ENCODE measurements at places on chromosomes 13 and 19. TPM values are rescaled to one million over a fixed set of nuclear protein-coding genes. Genes with fewer than 3 reads are reported as not detected.

Gene NCAN
- not detected for total RNA-seq

Gene SMAD9
- not detected for total RNA-seq

Gene PEX11G
- not detected for total RNA-seq

Gene BEST2
- not detected for total RNA-seq

Gene FFAR3
- total RNA-seq = not detected

- H3K4me3 ChIP-seq = no peak within 1 kb of the TSS
- H3K36me3 ChIP-seq = no peaks in the 10 kb centered on the region
- no peak within 1 kb of the TSS for H3K27ac ChIP-seq
Observed at GRCh38 chr19:16888629-16889365, at the start of gene F2RL3. F2RL3 (plus strand) TSS chr19:16888999; CDS start chr19:16889190, 191 bp downstream.

DNA sequence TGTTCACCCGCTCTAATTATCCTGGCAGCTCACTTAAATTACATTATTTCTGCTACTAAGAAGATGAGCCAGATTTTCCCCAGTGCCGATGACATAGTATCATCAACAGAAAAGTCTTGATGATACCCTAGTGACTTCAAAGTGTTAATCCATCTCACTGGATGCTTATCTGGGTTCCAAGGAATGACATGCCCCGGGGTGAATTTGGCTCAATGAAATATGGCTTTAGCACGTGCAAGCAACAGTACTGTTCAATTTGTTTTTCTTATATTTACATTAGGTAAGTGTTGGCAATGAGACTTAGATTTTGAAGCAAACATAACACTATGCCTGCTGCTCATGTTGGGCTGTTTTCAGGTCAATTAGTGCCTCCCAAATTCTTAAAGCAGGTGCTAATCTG, 548.2 kb upstream of the SLITRK1 start:
- no peaks in the 10 kb centered on the region for H3K27me3 ChIP-seq
- no peaks in the 10 kb centered on the region for H3K36me3 ChIP-seq
- H3K27ac ChIP-seq = no peak overlapping the region
- H3K4me3 ChIP-seq = no peak overlapping the region
- no peaks in the 10 kb centered on the region for H3K4me1 ChIP-seq
- no peak for DNase-seq

DNA sequence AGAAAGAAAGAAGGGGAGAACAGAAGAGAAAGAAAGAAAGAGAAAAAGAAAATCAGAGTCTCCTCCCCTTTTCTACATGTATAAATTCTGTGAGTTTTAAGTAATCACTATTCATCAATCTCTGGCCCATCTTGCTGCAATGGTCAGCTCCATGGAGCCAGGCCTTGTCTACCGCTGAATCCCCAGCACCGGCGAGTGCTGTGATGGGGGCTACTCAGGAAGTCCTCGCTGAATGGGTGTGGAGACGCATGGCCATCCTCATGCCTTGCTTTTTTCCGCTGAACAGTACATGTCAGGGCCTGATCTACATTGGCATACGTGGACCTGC, 29.9 kb downstream of the GPR42 start:
- H3K4me1 ChIP-seq = peaks cover 3% of the 10 kb centered on the region
- no peak overlapping the region for H3K4me3 ChIP-seq
- DNase-seq = no peak
- H3K36me3 ChIP-seq = no peaks in the 10 kb centered on the region

GRCh38 chr13:21930536-21930935, 259.7 kb downstream of the FGF9 start:
- no peak overlapping the region for H3K4me3 ChIP-seq
- no peak overlapping the region for H3K27ac ChIP-seq
- no peaks in the 10 kb centered on the region for H3K27me3 ChIP-seq
- no peak for DNase-seq

- no peaks in the 10 kb centered on the region for H3K27me3 ChIP-seq
- H3K4me3 ChIP-seq = no peak overlapping the region
- no peaks in the 10 kb centered on the region for H3K36me3 ChIP-seq
- peaks cover 16% of the 10 kb centered on the region for H3K4me1 ChIP-seq
- no peak overlapping the region for H3K27ac ChIP-seq
Observed at GRCh38 chr13:112582263-112582662, 5.7 kb downstream of the TUBGCP3 start.

GRCh38 chr13:111099290-111099689, 15.8 kb upstream of the ARHGEF7 start:
- no peak overlapping the region for H3K4me3 ChIP-seq
- H3K4me1 ChIP-seq = no peaks in the 10 kb centered on the region
- no peaks in the 10 kb centered on the region for H3K36me3 ChIP-seq
- no peak for DNase-seq
- H3K27ac ChIP-seq = no peak overlapping the region

DNA sequence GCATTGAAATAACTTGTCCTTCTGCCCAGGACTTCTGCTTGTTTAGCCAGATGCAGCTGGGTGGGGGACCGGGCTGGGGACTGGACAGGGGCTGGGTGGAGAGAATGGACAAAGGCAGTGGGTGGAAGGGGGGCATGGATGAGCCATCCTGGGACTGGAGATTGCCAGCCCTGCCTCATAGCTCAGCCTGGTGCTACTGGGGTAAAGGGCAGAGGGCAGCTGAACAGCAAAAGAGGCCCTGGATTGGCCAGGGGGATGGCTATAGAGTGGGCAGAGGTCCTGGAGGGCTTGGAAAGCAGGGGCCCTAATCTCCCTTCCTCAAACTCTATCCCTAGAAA, 17.7 kb upstream of the PLAUR start:
- H3K4me3 ChIP-seq = no peak overlapping the region
- H3K36me3 ChIP-seq = no peaks in the 10 kb centered on the region
- no peaks in the 10 kb centered on the region for H3K27me3 ChIP-seq
- H3K27ac ChIP-seq = no peak overlapping the region
- H3K4me1 ChIP-seq = no peaks in the 10 kb centered on the region
- DNase-seq = no peak

- H3K4me1 ChIP-seq = no peaks in the 10 kb centered on the region
- H3K27ac ChIP-seq = no peak overlapping the region
- DNase-seq = no peak
- H3K4me3 ChIP-seq = no peak overlapping the region
- H3K27me3 ChIP-seq = no peaks in the 10 kb centered on the region
Observed at GRCh38 chr19:45069056-45069455, 7.2 kb downstream of the ZNF296 start.

DNA sequence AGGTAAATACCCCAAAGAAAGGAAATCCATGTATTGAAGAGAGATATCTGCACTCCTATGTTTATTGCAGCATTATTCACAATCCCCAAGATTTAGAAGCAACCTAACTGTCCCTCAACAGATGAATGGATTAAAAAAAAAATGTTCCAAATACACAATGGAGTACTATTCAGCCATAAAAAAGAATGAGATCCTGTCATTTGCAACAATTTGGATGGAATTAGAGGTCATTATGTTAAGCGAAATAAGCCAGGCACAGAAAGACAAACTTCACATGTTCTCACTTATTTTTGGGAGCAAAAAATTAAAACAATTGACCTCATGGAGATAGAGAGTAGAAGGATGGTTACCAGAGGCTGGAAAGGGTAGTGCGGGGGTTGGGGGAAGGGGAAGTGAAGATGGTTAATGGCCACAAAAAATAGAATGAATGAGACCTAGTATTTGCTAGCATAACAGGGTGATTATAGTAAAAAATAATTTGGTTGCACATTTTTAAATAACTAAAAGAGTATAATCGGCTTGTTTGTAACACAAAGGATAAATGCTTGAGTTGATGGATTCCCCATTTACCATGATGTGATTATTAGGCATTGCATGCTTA, 9.7 kb upstream of the ZNF709 start:
- no peak for DNase-seq
- H3K4me3 ChIP-seq = no peak overlapping the region
- no peak overlapping the region for H3K27ac ChIP-seq
- H3K4me1 ChIP-seq = peaks cover 13% of the 10 kb centered on the region
- no peaks in the 10 kb centered on the region for H3K27me3 ChIP-seq
- H3K36me3 ChIP-seq = no peaks in the 10 kb centered on the region

DNA sequence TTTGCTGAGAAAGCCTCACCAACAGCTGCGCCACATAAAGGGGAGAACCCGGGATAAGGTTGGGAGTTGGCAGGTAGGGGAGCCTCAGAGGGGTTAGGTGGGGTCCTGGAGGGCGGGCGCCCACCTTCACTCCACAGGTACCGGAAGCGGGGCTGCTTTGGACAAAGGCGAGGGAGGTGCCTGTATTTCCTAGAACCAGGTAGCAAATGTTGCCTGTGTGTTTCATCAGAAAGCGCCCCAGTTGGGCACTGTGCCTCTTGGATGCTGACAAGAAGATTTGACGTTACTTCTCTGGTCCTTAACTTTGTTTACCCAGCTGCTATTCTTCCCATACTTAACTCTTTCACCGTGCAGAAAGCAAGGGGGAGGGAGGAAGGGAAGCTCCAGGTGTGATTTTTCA, 278.9 kb downstream of the ZNF536 start:
- no peaks in the 10 kb centered on the region for H3K36me3 ChIP-seq
- no peak overlapping the region for H3K27ac ChIP-seq
- no peak for DNase-seq
- no peak overlapping the region for H3K4me3 ChIP-seq
- H3K4me1 ChIP-seq = no peaks in the 10 kb centered on the region

DNA sequence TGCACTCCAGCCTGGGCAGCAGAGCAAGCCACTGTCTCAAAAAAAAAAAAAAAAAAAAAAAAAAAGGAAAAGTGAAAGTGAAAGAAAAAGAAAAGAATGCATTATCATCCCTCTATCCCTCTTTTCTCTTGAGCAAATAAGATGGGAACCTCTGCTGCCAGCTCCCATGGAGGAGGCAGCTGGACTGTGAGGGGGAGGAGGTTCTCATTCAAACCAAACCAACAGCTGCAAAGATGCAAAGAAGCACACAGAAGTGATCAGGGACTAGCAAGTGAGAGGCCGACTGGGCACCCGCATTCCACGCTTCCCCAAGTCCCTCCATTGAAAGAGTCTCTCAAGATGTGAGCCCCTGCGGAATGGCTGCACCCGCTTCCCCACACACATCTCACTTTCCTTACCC, 63.5 kb downstream of the TSHZ3 start:
- no peaks in the 10 kb centered on the region for H3K27me3 ChIP-seq
- H3K4me1 ChIP-seq = peaks cover 3% of the 10 kb centered on the region
- no peaks in the 10 kb centered on the region for H3K36me3 ChIP-seq
- no peak overlapping the region for H3K27ac ChIP-seq

- H3K4me3 ChIP-seq = no peak overlapping the region
- H3K27me3 ChIP-seq = peaks cover 2% of the 10 kb centered on the region
- no peaks in the 10 kb centered on the region for H3K36me3 ChIP-seq
- DNase-seq = peak; percentile 26
- no peak overlapping the region for H3K27ac ChIP-seq
Observed at GRCh38 chr19:41821003-41821735, 23.3 kb downstream of the LYPD4 start.

DNA sequence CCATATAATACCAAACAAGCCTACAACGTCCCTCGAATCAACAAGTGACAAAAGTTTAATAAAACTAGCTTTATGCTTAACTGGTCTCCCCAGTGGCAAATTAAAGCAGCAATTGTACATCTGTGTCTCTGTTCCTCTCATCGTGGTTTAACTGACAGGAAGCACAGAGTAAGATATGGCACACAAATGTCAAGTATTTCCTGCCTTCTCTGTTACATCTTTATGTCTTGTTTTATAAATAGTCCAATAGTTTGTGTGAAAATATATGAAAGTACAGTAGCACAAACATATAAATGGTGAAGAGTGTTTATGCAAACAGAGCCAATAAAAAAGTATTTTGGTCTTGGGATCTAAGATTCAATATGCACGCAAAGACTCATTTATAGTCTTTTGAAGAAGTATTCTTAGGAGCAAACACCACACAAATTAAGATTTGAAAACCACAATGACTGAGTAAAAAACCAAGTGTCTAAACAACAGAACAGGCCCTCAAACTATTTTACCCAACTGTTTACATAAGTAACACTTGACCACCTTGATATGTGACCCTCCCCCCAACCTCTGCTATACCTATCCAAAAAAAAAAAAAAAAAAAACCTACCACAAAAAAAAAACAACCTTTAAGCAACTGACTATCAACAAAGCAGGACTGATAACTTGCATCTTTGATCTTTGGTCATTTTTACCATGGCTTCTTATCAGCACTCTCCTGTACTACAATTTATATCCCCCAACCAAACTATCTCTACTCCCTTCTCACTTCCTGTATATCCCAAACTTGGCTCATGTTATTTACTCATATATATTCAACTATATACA, 14.0 kb downstream of the ELF1 start:
- peaks cover 5% of the 10 kb centered on the region for H3K36me3 ChIP-seq
- H3K27ac ChIP-seq = peak overlapping the region; percentile 69
- H3K4me3 ChIP-seq = peak overlapping the region; percentile 21
- DNase-seq = no peak
- no peaks in the 10 kb centered on the region for H3K27me3 ChIP-seq
- H3K4me1 ChIP-seq = peaks cover 44% of the 10 kb centered on the region

DNA sequence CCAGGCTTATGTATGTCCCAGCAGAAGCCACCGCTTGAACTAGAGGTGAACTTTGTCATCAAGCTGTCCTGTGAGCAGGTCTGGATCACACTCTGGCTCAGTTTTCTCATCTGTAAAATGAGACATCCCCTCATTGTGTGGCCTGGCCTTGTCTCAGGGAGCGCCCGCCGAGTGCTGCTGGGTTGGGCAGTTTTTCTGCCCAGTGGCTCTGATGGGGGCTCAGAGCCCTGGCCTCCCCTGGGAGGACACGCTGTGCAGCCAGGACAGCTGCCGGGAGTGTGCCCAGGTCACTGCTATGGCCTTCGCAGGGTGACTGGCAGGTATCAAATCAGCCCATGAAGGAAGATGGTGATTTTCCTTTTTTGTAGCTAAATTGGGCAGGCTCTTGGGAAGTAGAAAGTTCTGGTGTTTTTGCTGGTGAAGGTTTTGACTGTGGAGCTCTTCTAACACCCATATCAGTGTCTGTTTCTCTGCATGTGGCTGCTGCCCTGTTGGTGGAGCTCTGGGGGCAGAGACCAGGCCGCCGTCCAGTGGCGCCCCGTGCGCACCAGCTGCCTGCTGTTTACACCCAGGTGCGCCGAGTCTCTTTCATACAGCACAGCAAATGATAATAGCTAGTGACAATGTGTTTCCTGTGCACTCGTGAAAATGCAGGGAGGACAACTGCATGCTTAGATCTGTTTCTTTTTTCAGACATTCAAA, 40.8 kb downstream of the SLC7A9 start:
- peaks cover 17% of the 10 kb centered on the region for H3K4me1 ChIP-seq
- H3K27ac ChIP-seq = no peak overlapping the region
- no peak for DNase-seq
- H3K36me3 ChIP-seq = no peaks in the 10 kb centered on the region
- H3K4me3 ChIP-seq = peak overlapping the region; percentile 0

DNA sequence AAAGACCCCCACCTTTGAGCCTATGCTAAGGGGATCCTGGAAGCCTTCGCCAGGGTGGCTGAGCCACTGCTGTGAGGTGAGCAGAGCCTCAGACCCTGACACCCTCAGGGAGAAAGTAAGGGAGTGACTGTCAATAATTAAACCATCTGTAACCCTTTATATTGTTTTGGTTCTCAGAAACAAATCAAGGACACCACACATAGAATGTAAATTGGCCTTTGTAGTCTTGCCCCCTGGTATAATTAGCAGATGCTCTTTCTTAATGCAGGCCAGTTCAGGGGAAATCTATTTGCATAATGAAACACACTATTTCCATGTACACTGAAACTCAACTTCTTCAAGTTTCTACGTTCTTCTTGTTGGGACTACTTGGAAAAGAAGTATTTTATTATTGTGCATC, 127.7 kb upstream of the EDNRB start:
- H3K4me1 ChIP-seq = no peaks in the 10 kb centered on the region
- no peak overlapping the region for H3K4me3 ChIP-seq
- no peak overlapping the region for H3K27ac ChIP-seq
- H3K27me3 ChIP-seq = no peaks in the 10 kb centered on the region

Measured in CD4-positive, alpha-beta T cell (primary cell).